A549 treated with GW870086 at 1 μM for 4 hours (cell line): ENCODE measurements at places on chromosomes 6 and 20. TPM values are rescaled to one million over a fixed set of nuclear protein-coding genes. Genes with fewer than 3 reads are reported as not detected.

TP53INP2 gene
- total RNA-seq, result 6.8 to 8.8 TPM (median 7.3 TPM) in 5 replicates

BHLHE23 gene
- total RNA-seq, result not detected in 5 replicates

SIM1 gene
- not detected in 5 replicates for total RNA-seq

TPD52L1 gene
- total RNA-seq, result 40.0 to 56.8 TPM (median 48.0 TPM) in 5 replicates

PET117 gene
- total RNA-seq, result 23.7 to 27.7 TPM (median 25.9 TPM) in 5 replicates

NKX2-2 gene
- not detected in 5 replicates for total RNA-seq

COX4I2 gene
- total RNA-seq, result not detected in 5 replicates

OVOL2 gene
- 0.18 to 0.34 TPM (median 0.21 TPM) in 4 of 5 replicates, not detected in the other for total RNA-seq
